ENCODE measurements at places on chromosomes 16 and 17. TPM values are rescaled to one million over a fixed set of nuclear protein-coding genes. Genes with fewer than 3 reads are reported as not detected.

DNA sequence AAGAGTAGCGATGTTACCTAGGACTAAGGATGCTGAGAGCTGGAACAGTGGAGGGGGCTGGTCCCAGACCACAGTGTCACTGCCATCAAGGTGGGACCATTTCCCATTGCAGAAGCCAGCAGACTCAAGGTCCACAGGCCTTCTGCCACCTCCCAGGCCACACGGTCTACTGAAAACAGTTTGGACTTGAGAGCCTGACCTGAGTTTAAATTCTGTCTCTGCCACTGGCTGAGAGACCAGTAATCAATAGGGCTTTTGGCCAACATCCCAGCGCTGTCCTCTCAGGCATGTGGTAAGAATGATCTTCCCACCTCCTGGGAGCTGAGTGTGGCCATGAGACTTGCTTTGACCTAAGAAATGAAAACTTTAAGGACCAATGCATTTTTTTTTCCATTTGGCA is 331.4 kb upstream of the CDH5 start:
- no peak for DNase-seq

The CRAMP1 gene
- 8.9 TPM for total RNA-seq

The PRDM7 gene
- not detected for total RNA-seq

The TBC1D3I gene
- not detected for total RNA-seq

GRCh38 chr17:42879596-42879985 is 21.0 kb upstream of the G6PC1 start:
- no peak for DNase-seq

DNA sequence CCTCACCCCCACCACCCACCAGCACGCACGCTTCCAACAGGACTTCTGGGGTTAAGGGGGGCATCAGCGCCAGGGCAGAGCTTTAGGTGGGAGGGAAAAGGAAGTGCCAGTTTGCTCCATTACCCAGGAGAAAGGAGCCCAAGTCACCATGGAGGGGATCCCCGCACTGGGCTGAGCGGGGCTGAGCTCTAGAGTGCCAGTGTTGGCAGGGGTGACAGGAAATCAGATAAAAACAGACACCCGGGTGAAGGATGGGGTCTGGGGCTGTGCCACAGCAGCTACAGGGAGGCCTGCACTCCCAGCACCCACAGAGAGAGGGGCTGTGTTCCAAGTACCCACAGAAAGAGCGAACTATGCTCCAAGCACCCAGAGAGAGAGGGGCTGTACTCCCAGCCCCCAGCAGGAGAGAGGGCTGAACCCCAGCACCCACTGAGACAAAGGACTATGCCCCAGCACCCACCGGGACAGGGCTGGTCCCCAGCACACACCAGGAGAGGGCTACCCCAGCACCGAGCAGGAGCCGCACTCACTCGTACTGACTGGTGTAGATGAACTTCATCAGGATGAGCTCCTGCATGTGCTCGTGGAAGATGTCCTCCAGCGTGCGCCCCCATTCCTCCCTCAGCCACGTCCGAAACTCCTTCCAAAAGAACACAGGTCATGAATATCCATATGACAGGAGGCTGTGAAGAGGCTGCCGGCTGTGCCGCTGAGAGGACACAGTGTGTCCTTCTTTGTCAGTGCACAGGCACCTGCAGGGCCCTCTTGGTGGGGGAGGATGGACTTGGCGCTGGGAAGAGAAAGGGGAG is 18.6 kb upstream of the C16orf95 start:
- DNase-seq, result no peak

DNA sequence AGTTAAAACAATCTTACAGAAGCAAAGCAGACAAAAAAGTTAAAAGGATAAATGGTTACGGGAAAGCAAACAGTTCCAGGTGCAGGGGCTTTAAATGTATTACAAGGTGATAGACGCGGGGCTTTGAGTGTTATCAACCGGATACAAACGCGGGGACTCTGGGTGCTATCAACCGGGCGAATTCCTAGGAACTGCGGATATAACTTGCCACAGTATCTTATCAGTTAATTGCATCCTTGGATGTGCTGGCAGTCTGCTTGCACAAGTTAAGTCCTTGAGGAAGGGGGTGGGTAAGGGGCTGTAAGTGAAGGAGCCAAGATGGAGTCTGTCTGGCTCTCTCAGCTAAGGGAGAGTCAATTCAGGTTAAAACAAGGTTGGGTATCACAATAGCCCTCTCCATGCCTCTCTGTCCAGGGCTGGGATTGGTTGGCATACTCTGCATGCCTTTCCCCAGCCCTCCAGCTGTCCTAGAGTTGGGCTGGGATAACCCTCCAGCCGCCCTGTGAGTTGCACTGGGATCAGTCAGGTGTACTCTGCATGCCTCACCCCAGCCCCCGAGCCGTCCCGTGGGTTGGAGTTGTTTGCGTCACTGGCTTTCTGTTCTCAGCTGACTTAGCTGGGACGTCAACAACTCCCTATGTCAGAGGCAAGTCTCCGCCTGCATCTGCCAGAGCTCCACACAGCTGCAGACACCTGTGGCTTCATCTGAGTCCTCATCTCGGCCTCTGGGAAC is 40.9 kb downstream of the TMEM235 start:
- peak; percentile 46 for DNase-seq

- DNase-seq, result no peak
These were observed 14.6 kb downstream of the CNGB1 start for GRCh38 chr16:57956270-57956808.

GRCh38 chr16:1295465-1295864 is 14.0 kb upstream of the UBE2I start:
- DNase-seq, result no peak

The SRCIN1 gene
- total RNA-seq, result 1.9 TPM

DNA sequence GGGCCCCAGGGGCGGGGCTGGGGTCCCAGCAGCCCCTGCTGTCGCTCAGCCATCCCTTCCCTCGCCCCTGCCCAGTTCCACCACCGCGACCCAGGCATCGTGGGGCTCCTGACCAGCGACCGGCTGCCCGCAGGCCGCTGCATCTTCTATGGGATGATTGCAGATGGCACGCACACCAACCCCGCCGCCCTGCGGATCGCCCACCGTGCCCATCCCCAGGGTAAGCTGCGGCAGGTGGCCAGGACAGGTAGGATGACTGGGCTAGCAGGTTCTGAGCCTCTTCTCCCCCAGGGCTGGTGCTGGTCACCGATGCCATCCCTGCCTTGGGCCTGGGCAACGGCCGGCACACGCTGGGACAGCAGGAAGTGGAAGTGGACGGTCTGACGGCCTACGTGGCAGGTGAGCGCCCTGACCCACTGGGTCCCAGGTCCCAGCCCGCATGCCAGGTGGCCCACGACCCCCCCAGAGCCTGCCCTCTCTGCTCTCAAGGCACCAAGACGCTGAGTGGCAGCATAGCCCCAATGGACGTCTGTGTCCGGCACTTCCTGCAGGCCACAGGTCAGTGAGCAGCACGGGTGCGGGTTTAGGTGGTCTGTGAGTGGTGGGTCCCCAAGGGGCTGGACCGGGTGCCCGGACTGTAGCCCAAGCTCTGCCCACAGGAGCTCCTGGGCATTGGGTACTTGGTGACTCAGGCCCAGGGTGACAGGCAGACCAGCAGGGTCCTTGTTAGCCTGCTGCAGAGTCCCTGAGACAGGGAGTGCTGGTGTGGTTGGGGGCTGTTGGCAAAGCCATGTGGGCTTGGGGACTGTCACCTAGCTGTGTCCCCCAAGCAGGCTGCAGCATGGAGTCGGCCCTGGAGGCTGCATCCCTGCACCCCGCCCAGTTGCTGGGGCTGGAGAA is 2.8 kb downstream of the CEMP1 start:
- DNase-seq, result no peak

DNA sequence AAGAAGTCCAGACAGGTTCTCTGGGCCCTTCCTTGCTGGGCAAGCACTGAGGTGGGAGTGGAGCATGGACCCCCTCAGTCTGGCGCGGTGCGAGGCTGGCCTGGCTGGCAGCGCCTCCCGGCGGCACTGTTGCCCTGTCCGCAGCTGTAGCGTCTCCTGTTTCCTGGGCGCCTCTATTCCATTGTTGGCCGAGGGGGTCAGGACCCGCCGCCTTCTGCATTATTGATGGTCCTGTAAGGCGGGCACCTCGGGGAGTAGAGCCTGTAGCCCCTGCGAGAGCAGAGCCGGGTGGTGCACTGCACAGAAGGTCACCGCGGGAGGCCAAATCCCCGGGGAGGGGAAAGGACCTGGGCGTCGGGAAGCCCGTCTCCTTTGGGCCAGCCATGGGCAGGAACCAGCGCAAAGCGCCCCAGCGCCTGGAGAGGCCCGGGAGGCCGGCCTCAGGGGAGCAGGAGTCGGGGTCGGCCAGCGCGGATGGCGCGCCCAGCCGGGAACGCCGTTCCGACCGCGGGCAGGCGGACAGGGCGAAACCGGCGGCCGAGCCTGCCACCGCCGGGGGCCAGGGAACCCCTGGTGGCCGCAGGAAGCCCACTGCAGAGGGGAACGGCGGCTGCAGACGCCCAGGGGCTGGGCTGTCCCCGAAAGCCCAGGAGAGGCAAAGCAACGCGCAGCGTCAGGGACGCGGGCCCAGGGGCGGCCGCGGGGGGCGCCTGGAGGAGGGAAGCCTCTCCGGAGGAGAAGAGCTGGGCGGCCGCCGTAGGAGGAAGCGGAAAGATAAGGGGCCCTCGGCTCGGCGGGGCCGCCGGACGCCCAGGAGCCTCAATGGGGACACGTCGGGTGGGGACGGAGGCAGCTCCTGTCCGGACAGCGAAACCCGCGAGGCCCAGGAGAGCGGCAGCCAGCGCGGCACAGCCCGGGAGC is at the start of gene MYO15B:
TSS of gene MYO15B (plus strand) at position 126 of the 921 bp plus-strand sequence. CDS start at position 384, 258 bp downstream.
- DNase-seq, result no peak

- DNase-seq, result no peak
These were observed 4.2 kb downstream of the CDK3 start for GRCh38 chr17:76004750-76005262.

The SAMD14 gene
- total RNA-seq, result 0.12 TPM

GRCh38 chr17:43974382-43975266 is 20.9 kb upstream of the PYY start:
- no peak for DNase-seq

GRCh38 chr17:78493450-78493849 is 83.7 kb downstream of the DNAH17 start:
- DNase-seq, result no peak

DNA sequence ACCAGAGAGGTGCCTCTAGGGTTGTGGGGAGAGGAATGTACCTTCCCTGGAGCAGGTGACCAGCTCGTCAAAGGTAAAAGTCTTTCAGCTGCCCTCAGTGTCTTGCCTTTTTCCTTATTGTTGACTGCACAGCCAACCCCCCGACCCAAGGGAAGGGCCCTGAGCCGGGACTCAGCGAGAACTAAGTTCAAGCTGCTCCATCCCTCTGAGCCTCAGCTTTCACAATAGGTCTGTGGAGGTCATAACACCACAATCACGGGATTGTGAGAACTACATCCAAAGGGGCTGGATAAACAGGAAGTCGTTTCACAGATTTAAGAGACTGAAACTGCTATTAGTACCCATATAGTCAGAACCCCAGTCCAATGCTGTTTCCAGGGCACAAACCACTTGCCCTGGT is 2.6 kb upstream of the KRT36 start:
- DNase-seq, result no peak

DNA sequence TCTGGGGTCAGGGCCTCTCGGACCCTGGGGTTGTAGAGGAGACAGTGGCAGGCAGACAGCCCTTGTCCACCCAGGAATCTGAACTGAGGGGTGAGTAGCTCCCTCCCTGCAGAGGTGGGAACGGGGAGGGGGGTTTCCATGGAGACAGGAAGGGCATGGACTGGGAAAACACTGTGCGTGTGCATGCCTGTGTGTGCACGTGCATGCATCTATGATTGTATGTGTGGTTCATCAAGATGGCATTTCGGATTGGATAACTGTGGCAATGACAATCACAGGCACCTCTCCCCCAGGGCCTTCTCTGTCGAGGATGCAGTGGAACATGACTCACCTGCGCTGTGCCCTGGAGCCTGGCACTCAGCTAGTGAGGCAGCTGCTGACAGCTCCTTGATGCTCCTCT is 6.1 kb upstream of the CD300C start:
- DNase-seq, result no peak

DNA sequence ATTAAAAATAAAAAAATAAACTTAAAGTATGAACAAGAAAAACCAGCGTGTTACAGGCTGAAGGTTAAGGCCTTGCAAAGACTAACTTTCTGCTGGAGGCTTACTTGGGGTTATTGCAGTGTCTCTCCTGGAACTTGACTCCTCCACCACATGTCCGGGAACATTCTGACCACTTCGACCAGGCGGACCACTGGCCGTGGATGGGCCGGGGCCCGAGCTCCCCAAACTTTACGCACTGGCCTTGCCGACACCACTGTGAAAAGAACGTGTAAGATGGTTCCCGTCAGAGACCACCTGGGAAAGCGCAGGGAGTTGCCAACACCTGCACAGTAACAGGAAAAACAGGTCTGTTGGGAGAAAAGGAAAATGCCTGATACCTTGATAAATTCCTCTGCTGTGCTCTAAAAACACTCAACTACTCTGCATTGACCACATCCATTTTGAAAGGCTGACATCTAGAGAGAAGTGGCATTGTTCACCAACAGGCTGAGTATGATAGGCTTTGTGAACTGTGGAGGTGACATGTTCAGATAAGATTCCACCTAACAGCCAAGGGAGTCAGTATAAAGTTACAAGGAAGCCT is 99.1 kb downstream of the ADAMTS18 start:
- DNase-seq, result no peak

DNA sequence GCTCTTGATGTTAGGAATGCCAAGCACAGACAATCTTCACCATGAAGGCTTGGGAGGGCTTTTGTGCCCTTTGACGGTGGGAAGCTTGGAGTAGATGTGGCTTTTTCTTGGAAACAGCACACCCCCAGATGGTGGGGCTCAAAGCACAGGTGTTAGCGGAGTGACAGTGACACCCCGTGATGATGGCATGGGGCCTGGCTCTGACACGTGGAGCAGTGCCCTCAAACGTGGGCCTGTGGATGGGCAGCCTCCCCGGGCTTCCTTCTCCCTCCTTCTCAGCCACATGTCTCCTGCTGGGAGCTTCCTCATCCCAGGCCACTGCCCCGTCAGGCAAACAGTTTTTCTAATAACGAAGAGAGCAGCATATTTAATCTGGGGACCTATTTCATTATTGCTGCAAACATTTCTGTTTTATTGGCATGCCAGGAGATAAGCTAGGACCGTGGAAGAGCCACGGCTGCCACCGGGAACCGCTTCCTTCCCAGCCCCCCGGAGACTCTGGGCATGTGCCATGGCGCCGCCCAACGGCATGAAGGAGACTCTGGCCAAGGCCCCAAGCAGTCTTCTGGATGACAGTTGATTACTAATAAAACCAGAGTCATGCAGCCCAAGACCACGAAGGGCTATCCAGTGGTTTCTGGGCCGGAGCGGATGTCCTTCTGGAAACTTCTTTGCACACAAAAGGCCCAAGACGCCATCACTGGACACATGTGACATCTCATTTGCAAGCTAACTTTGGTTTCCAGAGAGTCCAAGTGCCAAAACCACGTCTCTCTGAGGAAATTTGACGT is 280.3 kb upstream of the FOXF1 start:
- DNase-seq, result no peak

The FBXO39 gene
- not detected for total RNA-seq

The RIPOR1 gene
- 27.4 TPM for total RNA-seq

Measured in omental fat pad (tissue), 4 donors.